ENCODE measurements at places on chromosomes 3 and 15. TPM values are rescaled to one million over a fixed set of nuclear protein-coding genes. Genes with fewer than 3 reads are reported as not detected.

GRCh38 chr3:159672728-159673688, 315.6 kb upstream of the IL12A start:
- no peaks in the 10 kb centered on the region for H3K27me3 ChIP-seq
- H3K27ac ChIP-seq: no peak overlapping the region
- DNase-seq: no peak
- no peak overlapping the region for H3K4me3 ChIP-seq

Gene MB21D2
- 8.6 TPM for polyA plus RNA-seq

DNA sequence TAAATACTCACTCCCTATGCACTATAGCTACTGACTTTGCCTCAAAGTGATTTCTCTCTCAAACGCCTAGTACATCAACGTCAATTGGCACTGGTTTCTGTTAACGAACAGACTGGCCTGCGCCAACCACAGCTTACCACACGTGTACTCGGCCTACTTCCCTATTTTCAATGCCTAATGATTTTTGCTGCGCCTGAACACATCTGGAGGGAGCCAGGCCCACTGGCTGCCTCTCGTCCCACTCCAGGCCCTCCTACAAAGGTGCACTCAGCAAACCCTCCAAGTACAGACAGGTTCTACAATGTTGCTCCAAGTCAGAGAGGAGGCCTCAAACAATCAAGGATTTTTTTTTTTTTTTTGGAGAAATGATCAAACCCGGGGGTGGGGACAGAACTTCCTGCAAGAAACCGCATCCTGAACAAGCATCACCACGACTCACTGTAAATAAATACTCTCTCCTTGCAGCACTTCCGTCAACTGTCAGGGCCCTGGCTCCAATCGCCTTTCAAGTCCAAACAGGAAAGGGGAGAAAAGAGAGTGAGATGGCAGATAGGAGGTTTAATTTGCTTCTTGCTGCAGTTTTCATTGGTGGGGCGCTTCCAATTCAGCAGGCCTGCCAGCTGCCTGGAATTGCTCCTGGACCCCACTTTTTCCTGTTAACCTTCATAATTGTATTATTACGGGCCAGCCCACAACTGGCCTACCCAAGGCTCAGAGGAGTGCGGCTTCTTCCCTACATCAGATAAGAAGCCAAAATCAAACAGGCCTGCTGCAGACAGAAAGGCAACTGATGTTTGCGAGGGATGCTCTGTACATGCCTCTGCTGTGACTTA, 139.3 kb downstream of the FOXP1 start:
- peaks cover 100% of the 10 kb centered on the region for H3K4me1 ChIP-seq
- peak overlapping the region; percentile 67 for H3K27ac ChIP-seq
- DNase-seq: peak; percentile 91
- peak overlapping the region; percentile 37 for H3K4me3 ChIP-seq

- H3K36me3 ChIP-seq: no peaks in the 10 kb centered on the region
- H3K27ac ChIP-seq: no peak overlapping the region
- no peak overlapping the region for H3K4me3 ChIP-seq
- H3K4me1 ChIP-seq: no peaks in the 10 kb centered on the region
These were observed 374.6 kb upstream of the ARL6 start for GRCh38 chr3:97389936-97390335.

GRCh38 chr3:51275111-51275805, 109.8 kb upstream of the MANF start:
- H3K4me1 ChIP-seq: peaks cover 17% of the 10 kb centered on the region
- DNase-seq: no peak
- H3K4me3 ChIP-seq: no peak overlapping the region
- H3K36me3 ChIP-seq: no peaks in the 10 kb centered on the region

GRCh38 chr15:40511472-40512133, 40.8 kb downstream of the CHST14 start:
- no peaks in the 10 kb centered on the region for H3K36me3 ChIP-seq
- H3K27ac ChIP-seq: no peak overlapping the region
- peaks cover 31% of the 10 kb centered on the region for H3K27me3 ChIP-seq

DNA sequence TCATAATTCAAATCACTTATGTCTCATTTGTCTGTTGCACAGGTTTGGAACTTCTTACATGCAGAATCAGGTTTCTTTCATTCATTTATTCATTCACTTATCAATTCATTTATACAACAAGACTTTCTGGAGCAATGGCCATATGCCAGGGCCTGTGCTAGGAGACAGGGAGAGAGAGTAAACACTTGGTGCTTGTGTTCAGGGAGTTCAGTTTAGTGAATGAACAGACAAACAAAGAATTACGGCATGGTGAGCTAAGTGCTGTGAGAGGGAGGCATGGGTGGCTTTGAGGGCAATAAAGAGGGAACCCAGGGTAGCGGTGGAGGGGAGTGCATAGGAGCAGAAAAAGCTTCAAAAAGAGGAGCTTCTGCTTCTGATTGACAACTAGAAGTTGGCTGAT, 8.5 kb upstream of the IREB2 start:
- no peaks in the 10 kb centered on the region for H3K27me3 ChIP-seq
- H3K4me3 ChIP-seq: no peak overlapping the region
- DNase-seq: no peak
- H3K4me1 ChIP-seq: peaks cover 17% of the 10 kb centered on the region
- no peak overlapping the region for H3K27ac ChIP-seq

DNA sequence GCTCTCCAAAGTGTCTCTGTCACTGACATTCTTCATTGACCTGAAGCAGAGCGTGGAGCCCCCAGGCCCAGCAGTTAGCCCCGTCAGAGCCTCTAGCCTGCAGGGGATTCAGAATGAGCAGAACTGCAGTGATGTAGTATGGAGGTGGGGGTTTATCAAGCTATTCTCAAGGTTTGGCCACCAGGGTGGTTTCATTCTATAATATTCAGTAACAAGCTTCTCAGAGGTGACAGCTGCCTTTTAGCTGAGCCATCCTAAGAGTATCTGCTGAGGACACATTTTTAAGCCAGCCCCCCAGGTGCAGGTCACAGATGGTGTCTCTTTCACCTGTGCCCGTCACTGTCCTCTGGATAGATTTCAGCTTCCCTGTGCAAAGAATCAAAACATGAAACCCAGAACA, 31.9 kb downstream of the CMTM7 start:
- H3K4me3 ChIP-seq: no peak overlapping the region
- no peak for DNase-seq
- H3K27me3 ChIP-seq: no peaks in the 10 kb centered on the region
- peaks cover 98% of the 10 kb centered on the region for H3K4me1 ChIP-seq
- no peaks in the 10 kb centered on the region for H3K36me3 ChIP-seq

Gene ALS2CL
- polyA plus RNA-seq: 6.8 TPM

Gene CELF6
- polyA plus RNA-seq: not detected

DNA sequence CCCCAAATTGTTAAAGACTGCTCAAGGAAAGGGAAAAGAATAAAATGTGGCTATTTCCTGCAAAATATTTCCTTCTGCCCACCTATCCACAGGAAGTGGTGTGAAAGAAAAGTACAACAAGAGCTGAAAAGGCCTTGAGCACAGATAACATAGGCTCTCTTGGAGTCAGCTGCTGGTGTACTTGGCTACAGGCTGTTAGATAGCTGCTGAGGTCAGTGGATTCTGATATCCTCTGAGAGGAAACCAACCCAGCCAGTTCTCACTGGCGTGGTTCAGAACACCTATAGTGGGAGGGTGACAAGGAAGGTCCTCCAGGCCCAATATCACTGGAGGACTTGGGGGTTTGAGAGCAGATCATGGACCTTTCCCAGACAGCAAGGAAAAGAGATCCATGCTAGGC, 124.4 kb upstream of the GAP43 start:
- H3K4me3 ChIP-seq: no peak overlapping the region
- H3K36me3 ChIP-seq: no peaks in the 10 kb centered on the region
- no peaks in the 10 kb centered on the region for H3K4me1 ChIP-seq
- no peak overlapping the region for H3K27ac ChIP-seq

Gene SPINK8
- polyA plus RNA-seq: not detected

GRCh38 chr3:11300970-11301369, 28.8 kb downstream of the ATG7 start:
- no peak for DNase-seq
- H3K27ac ChIP-seq: no peak overlapping the region
- H3K4me1 ChIP-seq: no peaks in the 10 kb centered on the region
- H3K27me3 ChIP-seq: no peaks in the 10 kb centered on the region
- no peak overlapping the region for H3K4me3 ChIP-seq

- H3K27ac ChIP-seq: no peak overlapping the region
- H3K4me1 ChIP-seq: no peaks in the 10 kb centered on the region
- no peak for DNase-seq
- H3K4me3 ChIP-seq: no peak overlapping the region
These were observed 4.8 kb downstream of the SCG5 start for GRCh38 chr15:32646291-32646690.

DNA sequence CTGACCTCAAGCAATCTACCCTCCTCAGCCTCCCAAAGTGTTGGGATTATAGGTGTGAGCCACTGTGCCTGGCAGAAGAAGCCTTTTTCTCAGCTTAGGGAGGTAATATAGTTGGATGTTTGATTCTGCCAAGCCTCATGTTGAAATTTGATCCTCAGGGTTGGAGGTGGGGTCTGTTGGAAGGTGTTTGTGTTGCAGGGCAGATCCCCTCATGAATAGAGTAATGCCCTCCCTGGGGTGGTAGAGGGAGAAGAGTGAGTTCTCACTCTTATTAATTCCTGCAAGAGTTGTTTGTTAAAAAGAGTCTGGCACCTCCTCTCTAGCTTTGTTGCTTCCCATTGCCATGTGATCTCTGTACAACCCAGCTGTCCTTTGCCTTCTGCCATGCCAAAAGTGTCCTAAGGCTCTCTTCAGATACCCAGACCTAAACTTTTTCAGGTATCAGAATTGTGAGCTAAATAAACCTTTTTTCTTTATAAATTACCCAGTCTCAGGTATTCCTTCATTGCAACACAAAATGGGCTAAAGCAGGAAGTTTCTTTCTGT, 16.4 kb downstream of the NECTIN3 start:
- no peak for DNase-seq
- H3K27ac ChIP-seq: no peak overlapping the region
- no peaks in the 10 kb centered on the region for H3K36me3 ChIP-seq
- H3K4me3 ChIP-seq: no peak overlapping the region

DNA sequence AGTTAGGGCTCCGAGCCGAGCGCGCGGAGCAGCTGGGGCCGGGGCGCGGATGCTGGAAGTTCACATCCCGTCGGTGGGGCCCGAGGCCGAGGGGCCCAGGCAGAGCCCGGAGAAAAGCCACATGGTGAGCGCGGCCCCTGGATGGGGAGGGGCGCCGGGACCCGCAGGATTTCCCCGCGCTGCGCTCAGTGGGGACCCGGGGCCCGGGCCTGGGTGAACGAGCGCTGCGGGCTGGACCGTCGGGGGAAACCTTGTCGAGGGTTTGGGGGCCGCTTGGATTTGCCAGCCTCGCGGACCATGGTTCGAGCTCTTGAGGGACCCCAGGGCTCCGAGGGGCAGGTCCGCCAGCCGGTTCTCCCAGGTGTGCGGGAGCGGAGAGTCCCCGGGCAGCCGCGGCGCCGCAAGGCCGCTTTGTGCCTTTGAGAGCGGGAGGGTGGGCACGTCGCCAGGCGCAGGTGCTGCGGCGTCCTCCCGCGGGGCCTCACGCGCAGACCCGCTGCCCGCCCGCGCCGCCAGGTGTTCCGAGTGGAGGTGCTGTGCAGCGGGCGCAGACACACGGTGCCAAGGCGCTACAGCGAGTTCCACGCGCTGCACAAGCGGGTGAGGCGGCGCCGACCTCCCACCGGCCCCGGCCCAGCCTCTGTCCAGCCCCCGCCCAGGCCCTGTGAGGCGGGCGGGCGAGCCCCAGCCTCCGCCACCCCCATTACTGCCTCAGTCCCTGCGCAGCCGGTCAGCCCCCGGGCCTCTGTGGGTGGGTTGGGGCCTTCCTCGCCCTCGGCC, at the start of gene SNX22:
SNX22 (plus strand) TSS at position 5 of the 780 bp plus-strand sequence; CDS start at position 50, 45 bp downstream.
- peaks cover 6% of the 10 kb centered on the region for H3K27me3 ChIP-seq
- peak; percentile 39 for DNase-seq

GRCh38 chr3:111476701-111477100, 65.3 kb upstream of the CD96 start:
- H3K27me3 ChIP-seq: no peaks in the 10 kb centered on the region
- H3K4me1 ChIP-seq: no peaks in the 10 kb centered on the region
- no peak overlapping the region for H3K27ac ChIP-seq
- no peak for DNase-seq

GRCh38 chr3:70977712-70978111, 605.8 kb downstream of the FOXP1 start:
- no peak for DNase-seq
- no peak overlapping the region for H3K27ac ChIP-seq
- no peak overlapping the region for H3K4me3 ChIP-seq
- peaks cover 22% of the 10 kb centered on the region for H3K4me1 ChIP-seq
- no peaks in the 10 kb centered on the region for H3K27me3 ChIP-seq

GRCh38 chr15:86392296-86392695, 312.6 kb downstream of the AGBL1 start:
- no peak overlapping the region for H3K27ac ChIP-seq
- H3K4me3 ChIP-seq: no peak overlapping the region
- no peaks in the 10 kb centered on the region for H3K36me3 ChIP-seq

DNA sequence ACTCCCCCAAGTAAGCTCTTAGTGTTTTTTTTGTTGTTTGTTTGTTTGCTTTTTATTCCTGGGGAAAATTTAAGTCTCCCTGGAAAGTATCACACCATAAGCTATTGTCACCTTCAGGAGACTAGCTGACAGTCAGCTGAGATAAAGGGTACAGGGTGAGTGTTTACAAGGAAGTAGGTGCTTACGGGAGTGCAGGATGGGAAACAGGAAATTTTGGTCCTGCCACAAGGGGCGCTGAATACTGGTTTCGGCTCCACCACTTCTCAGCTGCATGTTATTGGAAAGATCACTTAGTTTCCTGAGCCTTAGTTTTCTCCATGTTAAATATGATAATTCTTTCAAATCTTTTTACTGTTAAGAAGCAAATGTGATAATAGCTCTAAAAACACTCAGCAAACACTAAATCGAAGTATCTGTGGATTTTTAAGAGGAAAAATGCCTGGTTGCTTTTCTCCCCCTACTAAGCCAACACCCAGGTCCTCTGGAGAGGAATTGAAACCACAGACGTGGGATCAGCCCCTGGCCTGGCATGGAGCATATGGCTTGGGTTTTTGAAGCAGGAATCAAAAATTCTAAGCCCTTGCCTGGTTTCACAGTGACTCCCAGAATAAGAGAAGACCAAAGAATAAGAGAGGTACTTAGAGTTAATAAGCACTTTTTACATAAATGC, 90.7 kb downstream of the SCN11A start:
- no peak overlapping the region for H3K27ac ChIP-seq
- H3K4me1 ChIP-seq: no peaks in the 10 kb centered on the region
- no peak for DNase-seq
- H3K4me3 ChIP-seq: no peak overlapping the region
- no peaks in the 10 kb centered on the region for H3K36me3 ChIP-seq

Gene TRIM42
- polyA plus RNA-seq: not detected

- H3K4me1 ChIP-seq: peaks cover 22% of the 10 kb centered on the region
- H3K36me3 ChIP-seq: no peaks in the 10 kb centered on the region
- no peak overlapping the region for H3K4me3 ChIP-seq
- H3K27me3 ChIP-seq: peaks cover 18% of the 10 kb centered on the region
These were observed 1.1 kb upstream of the PLCH1 start for GRCh38 chr3:155745795-155746550.

GRCh38 chr3:65888196-65888595, 150.5 kb downstream of the MAGI1 start:
- no peak overlapping the region for H3K27ac ChIP-seq
- no peaks in the 10 kb centered on the region for H3K36me3 ChIP-seq
- no peaks in the 10 kb centered on the region for H3K4me1 ChIP-seq
- no peaks in the 10 kb centered on the region for H3K27me3 ChIP-seq

Data from CD4-positive, alpha-beta memory T cell (primary cell).